Esophagus (tissue), 2 donors: ENCODE measurements at places on chromosomes 7 and 10. TPM values are rescaled to one million over a fixed set of nuclear protein-coding genes. Genes with fewer than 3 reads are reported as not detected.

Gene TMEM196
- not detected for polyA plus RNA-seq

Gene PDIA4
- 21.0 TPM for polyA plus RNA-seq

Gene SYT15
- polyA plus RNA-seq = 1.2 TPM

Gene GRID1
- 0.32 TPM for polyA plus RNA-seq

Gene IFIT1B
- polyA plus RNA-seq = not detected

Gene AKR1C8
- polyA plus RNA-seq = not detected

Gene GIMAP6
- polyA plus RNA-seq = 2.8 TPM

Gene MGAM2
- polyA plus RNA-seq = not detected

Gene ZNF467
- 2.9 TPM for polyA plus RNA-seq

Gene TSPAN15
- polyA plus RNA-seq = 23.8 TPM

Gene EBLN1
- not detected for polyA plus RNA-seq

Gene OR6B1
- polyA plus RNA-seq = not detected

Gene ASIC3
- 4.2 TPM for polyA plus RNA-seq

Gene AKR1C2
- polyA plus RNA-seq = 142 TPM

Gene PTN
- polyA plus RNA-seq = 97.1 TPM

Gene FRAT1
- polyA plus RNA-seq = 1.8 TPM

Gene AQP1
- polyA plus RNA-seq = 28.9 TPM
